ENCODE measurements at places on chromosomes 1 and 21. TPM values are rescaled to one million over a fixed set of nuclear protein-coding genes. Genes with fewer than 3 reads are reported as not detected.

Gene FAM163A
- polyA plus RNA-seq: 1.1 TPM

Gene FMO5
- polyA plus RNA-seq: 0.50 TPM

GRCh38 chr1:36511804-36512798 is 29.4 kb upstream of the CSF3R start:
- no peaks in the 10 kb centered on the region for H3K27me3 ChIP-seq
- H3K4me1 ChIP-seq: no peaks in the 10 kb centered on the region
- no peak overlapping the region for H3K27ac ChIP-seq
- H3K36me3 ChIP-seq: no peaks in the 10 kb centered on the region

- H3K27me3 ChIP-seq: no peaks in the 10 kb centered on the region
- H3K4me3 ChIP-seq: no peak overlapping the region
- no peaks in the 10 kb centered on the region for H3K4me1 ChIP-seq
Measured at GRCh38 chr1:241470361-241470760, 49.2 kb downstream of the FH start.

DNA sequence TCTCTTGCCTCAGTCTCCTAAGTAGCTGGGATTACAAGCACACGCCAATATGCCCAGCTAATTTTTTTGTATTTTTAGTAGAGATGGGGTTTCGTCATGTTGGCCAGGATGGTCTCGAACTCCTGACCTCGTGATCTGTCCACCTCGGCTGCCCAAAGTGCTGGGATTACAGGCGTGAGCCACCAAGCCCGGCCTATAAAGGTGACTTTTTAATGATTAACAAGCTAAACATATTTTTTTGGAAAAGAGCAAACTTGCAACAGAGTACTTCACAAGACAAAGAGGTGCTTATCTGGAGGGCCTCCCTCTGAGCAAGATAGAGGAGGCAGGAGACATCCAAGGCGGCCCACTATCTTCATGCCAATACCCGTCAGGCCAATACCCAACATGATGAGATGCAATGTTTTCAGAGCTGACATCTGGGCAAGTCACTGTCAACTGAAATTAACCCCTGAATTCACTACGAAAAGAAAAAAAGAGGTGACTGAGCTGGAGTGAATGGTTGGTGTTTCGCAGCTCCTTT is 10.5 kb downstream of the BCAR3 start:
- peaks cover 67% of the 10 kb centered on the region for H3K4me1 ChIP-seq
- H3K36me3 ChIP-seq: peaks cover 25% of the 10 kb centered on the region
- H3K27ac ChIP-seq: peak overlapping the region; percentile 81
- no peak for DNase-seq
- H3K4me3 ChIP-seq: no peak overlapping the region

GRCh38 chr1:119911775-119912174 is 15.5 kb upstream of the ADAM30 start:
- H3K36me3 ChIP-seq: peaks cover 32% of the 10 kb centered on the region
- DNase-seq: no peak
- no peaks in the 10 kb centered on the region for H3K4me1 ChIP-seq
- no peaks in the 10 kb centered on the region for H3K27me3 ChIP-seq

GRCh38 chr1:228315945-228316588 is 90.6 kb downstream of the TRIM11 start:
- no peaks in the 10 kb centered on the region for H3K36me3 ChIP-seq
- no peaks in the 10 kb centered on the region for H3K4me1 ChIP-seq
- H3K27me3 ChIP-seq: no peaks in the 10 kb centered on the region
- no peak for DNase-seq

DNA sequence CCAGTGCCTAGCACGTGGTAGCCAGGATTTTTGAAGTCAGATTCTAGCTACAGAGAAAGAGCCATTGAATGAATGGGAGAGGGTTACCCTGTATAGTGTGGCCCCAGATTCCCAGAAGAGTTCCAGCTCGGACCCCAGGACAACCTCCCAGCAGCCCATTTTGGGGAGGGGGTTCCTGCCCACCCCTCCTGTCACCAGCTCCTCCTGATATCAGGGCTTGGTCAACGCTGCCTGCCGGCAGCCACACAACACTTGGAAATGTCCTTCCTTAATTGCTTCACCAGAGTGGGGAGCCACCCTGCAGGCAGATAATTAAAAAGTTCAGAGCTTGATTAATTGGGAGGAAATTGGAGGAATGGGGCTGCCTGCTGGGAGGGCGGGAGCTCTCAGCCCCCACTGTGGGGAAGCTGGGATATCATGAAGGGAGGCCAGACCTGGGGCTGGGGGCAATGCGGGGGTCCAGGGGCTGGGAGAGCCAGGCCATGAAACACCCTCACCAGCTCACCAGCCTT is 120.5 kb downstream of the LACTBL1 start:
- no peaks in the 10 kb centered on the region for H3K4me1 ChIP-seq
- no peak overlapping the region for H3K27ac ChIP-seq
- no peaks in the 10 kb centered on the region for H3K27me3 ChIP-seq
- DNase-seq: no peak
- no peaks in the 10 kb centered on the region for H3K36me3 ChIP-seq

DNA sequence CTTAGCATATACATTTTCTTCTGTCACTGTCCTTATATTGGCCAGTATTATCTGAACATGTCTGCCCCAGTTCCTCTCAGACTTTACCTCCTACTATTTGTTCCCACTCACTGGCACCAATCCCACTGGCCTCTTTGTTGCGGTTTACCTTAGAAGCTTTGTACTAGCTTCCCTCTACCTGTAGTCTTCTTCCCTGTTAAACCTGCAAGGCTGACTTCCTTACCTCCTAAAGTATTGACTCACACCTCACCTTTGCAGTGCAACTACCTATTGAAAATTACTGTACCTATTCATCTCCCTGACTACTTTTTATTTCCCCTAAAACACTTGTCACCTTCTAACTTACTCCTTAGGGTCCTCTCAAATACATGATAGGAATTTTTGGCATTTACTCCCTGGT is 111.1 kb downstream of the CLEC20A start:
- no peak for DNase-seq
- no peaks in the 10 kb centered on the region for H3K27me3 ChIP-seq
- no peaks in the 10 kb centered on the region for H3K36me3 ChIP-seq

DNA sequence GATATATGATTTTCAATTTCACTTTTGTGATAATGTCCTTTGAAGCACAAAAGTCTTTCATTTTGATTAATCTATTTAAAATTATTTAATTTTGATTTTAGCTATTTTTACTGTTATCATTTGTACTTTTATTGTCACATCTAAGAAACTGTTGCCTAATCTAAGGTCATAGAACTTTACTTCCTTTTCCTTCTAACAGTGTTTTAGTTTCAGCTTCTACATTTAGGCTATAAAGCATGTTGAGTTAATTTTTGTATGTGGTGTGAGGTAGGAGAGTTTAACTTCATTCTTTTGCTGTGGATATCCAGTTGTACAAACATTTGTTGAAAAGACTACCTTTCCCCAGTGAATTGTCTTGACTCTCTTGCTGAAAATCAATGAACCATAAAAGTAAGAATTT is 204.5 kb downstream of the TM2D1 start:
- H3K27ac ChIP-seq: no peak overlapping the region
- no peaks in the 10 kb centered on the region for H3K27me3 ChIP-seq
- no peak for DNase-seq
- H3K4me3 ChIP-seq: no peak overlapping the region
